ENCODE measurements at places on chromosomes 11 and 22.
A peak's percentile ranks its signal among the peaks of the same experiment; 100 is the strongest.

DNA sequence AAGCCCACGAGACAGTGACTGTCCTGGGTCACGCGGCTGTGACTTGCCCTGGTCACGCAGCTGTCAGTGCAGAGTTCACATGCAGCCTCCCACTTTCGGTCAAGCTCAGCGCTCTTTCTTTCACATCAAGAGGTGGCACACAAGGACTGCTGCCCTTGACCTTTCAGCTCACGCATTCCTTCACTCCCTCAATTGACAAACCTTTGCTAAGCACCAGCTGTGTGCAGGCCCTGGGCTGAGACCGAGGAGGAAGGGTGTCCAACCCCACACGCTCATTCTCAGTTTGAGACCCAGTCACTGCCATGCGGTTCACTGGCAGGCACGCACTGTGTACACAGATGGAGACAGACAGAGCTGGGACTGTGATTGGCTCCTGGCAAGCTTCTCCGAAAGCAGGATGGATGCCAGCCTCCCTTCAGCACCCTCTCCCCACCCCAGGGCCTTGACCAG is 70.3 kb downstream of the SCUBE1 start:
- no peak for DNase-seq

- peak; percentile 65 for DNase-seq
Measured at GRCh38 chr11:3162410-3163240, 2.5 kb downstream of the OSBPL5 start.

DNA sequence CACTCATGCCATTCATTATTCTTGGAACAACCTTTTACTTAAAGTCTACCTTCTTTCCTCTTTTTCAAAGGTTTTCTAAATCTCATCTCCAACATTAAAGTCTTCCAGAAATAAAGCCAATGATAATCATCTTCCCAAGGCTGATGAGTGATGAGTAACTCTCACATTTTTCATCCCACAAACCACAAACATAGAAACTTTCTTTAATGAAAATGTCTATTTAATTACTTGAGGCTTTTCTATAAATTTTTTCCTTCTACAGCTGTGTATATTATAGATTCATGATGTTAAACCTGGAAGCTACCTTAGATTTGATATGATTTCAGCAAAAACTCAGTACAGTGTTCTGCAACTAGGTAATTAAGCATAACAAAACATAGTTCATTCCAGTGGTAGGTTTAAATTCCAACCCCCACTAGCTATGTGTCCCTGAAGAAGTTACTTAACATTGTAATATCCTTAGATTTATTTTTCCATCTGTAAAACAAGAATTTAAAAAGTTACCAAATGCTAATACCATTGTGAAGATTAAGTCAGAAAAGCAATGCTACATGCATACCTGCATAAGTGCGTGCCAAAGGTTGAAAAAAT is 845.4 kb downstream of the KCNA4 start:
- DNase-seq = no peak

- no peak for DNase-seq
Measured at GRCh38 chr11:64239662-64240434, 1.0 kb upstream of the FKBP2 start.

- DNase-seq = no peak
Measured at GRCh38 chr22:29855611-29856181, 17.6 kb upstream of the ASCC2 start.

DNA sequence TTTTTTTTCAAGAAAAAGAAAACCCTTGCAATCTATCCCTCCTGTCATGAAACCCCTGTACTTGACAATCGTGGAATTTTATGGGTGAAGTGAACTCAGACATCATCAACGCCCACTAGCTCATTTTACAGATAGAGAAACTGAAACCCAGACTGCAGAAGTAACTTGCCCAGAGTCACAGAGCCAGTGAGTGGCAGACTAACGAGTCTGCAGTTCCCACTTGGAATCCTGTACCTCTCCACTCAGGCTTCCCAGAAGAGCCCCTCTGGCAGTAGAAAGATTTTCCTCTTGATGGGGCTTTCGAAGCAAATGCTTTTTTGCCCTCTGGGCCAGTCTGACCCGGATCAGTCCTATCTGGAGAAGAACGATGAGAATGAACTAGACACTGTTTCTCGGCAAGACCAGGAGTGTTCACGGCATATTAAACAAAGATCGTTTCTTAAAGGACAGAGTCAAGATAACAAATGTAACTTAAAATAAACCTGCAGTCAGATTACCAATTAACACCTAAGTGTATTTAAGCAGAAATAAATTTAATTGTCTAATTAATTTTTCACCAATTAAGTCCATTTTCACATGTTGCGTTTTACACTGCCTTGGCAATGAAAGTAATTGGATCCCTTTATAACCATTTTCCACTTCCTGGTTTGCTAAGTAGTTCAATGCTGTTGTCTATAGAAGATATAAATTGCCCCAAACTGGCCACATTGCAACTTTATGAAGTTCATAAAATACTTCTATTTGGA is 61.3 kb upstream of the CREB3L1 start:
- DNase-seq = no peak

DNA sequence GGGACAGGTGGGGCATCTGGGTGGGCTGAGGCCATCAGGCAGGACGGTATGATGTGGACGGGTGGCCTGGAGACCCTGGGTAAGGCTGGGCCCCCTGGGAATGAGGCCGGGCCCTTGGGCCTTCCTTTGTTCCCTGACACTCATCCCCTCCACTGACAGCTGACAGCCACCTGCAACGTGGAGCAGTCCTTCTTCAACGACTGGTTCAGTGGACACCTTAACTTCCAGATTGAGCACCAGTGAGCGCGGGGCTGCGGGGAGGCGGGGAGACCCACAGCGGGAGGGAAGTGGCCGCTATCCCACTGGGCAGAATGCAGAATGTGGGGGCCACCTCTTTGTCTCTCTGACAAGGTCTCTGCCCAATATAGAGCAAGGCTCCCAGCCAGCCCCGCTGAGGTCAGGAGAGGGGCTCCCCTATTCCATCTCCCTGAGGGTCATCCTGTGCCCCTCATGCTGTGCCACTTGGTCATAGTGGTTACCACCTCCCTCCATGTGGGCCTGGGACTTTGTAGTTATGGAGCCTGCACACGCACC is 27.7 kb downstream of the FADS3 start:
- no peak for DNase-seq

DNA sequence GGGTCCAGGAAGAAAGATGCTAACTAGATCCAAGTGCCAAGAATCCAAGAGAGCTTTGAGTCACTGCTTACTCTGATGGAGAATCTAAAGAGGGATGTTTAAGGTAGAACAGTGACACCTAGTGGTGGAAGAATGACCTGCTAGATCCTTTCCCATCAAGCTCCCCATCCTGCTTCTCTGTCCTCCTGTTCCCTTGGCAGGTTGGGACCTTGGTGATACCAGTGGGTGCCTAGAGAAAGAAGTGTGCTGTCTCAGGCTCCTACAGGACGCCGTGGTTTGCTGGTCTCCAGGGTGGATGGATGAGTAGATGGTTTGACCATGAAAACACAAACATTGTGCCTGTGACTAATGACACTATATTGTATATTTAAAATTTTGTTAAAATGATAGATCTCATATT is 383.7 kb downstream of the TMEM135 start:
- DNase-seq = peak; percentile 76

GRCh38 chr11:76686261-76687079 is 15.9 kb upstream of the LRRC32 start:
- DNase-seq = no peak

DNA sequence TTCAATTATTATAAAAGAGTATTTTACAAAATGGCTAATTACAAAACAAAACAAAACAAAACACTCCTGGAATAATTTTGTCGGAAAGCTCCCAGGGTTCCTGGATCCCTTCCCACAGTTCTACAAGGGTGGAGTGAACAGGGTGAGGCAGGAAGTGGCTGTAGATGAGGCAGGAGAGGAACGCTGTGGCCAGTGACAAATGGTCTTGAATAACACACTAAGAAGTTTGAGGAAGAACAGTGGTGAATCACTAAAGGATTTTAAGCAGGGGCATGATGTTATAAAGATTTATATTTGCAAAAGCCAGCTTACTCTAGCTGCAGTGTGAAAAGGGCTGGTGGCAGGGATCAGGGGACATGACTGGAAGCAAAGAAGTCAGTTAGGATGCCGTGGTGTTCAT is 33.8 kb upstream of the APOA1 start:
- DNase-seq = no peak

DNA sequence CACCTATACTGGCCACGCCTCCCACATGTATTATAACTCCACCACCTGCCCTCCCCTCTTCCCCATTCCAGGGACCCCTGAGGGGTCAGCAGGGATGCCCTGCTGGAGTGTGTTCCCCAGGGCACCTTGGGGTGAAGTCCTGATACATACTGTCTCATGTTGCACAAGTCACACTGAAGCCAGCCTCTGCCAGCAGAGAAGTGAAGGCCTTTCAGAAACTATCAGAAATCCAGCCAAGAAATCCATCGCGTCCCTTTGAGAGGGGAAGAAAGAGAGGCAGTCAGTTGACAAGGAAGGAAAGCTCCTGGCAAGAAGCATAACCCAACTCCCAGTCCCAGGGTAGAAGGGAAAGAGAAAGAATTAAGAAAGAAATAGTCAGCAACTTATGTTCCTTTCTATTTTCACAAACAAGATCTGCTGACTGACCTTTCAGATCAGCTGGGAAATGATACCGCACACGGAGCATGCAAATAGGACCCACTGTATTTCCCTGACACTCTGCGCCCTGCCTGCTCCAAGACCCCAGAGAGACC is 45.2 kb downstream of the SC5D start:
- DNase-seq = peak; percentile 32

GRCh38 chr11:19326499-19326898 is 85.8 kb upstream of the E2F8 start:
- DNase-seq = no peak

DNA sequence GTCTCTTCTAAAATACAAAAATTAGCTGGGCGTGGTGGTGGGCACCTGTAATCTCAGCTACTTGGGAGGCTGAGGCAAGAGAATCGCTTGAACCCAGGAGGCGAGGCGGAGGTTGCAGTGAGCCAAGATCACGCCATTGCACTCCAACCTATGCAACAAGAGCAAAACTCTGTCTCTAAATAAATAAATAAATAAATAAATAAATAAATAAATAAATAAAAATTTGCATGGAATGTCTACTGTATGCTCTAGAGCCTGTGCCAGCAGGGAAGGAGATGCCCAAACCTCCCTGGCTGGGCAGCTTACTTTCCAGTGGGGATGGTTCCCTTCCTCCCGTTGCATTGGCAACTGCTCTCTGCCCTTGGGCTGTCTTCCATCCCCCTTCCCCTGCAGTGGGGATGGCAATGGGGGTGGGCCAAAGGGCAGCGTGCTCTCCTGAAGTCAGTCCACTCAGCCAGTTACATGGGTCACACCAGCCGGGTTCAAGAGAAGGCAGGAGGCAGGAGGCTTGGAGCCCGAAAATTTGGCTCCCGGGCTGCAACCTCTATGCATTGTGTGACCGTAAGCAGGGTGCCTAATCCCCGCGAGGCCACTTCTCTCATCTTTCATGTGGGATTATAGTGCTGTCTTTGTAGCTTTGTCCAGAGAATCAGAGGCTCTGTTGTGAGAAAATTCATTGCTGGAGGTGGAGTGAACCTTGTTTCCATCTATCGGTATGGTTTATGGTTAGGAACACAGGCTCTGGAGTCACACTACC is 1.4 kb upstream of the LRRC10B start:
- no peak for DNase-seq

DNA sequence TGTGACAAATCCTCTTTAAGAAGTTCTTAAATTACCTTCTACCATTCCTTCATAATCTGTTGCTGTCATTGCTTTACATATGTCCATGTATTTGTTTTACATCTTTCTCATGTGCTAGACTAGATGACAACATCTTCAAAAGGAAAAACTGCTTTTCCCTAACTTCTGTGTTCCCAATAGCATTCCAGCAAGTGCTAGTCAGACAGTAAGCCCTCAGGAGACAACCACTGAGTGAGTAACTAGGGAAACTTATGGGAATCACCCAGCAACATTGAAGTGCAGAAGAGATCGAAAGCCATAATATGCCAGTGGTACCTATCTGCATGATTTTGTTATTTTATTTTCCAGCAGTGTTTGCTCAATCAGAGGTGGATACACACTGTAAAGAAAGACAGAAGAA is 889.7 kb upstream of the API5 start:
- DNase-seq = no peak

DNA sequence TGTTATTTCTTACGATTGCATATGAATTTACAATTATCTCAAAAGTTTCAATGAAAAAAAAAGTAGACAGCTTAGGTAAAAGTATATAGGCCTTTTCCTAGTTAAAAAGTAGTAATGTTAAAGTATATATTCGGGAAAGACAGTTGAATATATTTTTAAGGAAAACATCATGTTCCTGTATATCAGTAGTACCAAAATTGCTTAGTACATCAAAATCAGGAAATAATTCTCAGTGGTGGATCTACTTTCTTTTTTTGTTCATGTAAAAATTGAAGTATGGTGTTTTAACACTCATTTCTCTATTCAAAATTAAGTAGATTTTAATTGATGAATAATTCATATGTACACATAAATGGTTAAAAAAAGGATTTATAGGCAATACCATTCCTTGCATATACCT is 73.9 kb downstream of the USP47 start:
- no peak for DNase-seq

DNA sequence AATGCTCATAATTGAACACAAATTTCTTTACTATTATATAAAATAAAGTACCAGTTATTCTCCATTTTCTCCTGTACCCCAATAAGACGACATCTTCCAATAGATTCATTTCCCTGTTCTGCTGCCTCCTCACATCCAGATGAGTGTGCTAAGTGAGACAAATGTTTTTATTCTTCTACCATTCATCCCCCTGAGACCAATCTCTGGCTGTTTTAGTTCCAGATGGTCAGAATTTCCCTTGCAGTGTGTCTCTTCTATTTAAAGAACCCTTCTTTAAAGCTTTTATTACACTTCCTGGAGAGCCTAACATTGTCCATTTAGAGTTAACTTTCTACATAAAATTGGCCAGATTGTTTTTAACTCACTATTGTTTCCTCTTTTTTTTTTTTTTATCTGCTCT is 41.2 kb upstream of the GLYATL1 start:
- no peak for DNase-seq

DNA sequence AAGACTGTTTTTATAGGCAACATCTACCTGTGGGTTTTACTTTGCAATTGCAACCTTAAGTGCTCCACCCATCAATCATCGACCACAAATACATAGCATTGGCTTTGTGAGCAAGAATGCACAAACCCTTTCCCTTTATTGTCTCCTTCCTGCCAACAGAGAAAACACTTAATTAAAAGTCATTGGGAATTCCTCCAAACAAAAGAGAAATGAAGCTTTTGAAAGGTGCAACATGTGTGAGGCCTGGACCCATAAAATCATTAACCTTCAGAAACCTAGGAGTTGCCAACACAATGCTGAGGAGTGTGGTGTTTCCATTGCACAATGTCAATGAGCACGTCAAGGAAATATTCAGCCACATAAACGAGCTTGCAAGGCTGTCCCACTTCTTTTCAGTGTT is 223.2 kb downstream of the BLID start:
- DNase-seq = no peak

DNA sequence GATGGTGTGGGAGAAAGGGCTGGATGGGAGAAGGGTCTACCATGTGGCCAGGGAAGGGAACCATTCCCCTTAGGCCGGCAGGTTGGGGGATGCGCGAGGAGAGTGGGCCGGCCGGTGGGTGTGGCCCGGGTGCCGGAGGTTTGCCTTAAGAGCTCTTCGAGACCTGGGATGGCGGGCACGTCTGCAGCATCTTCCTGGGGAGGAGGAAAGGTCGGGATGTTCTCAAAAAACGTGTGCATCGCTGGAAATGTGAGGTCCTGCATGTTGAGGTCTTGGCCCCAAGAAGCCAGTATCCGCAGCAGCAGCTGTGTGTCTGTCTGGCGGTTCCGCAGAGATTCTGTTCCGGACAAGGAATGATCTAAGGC is 1.4 kb downstream of the NAV2 start:
- no peak for DNase-seq
